Heart right ventricle (tissue), 16 donors: ENCODE measurements at places on chromosomes 16 and 17. TPM values are rescaled to one million over a fixed set of nuclear protein-coding genes. Genes with fewer than 3 reads are reported as not detected.

ASGR1 gene
- total RNA-seq = 1.0 TPM

GRCh38 chr17:5331506-5331905, 49.4 kb downstream of the RABEP1 start:
- DNase-seq = no peak

LPO gene
- total RNA-seq = not detected

KRTAP4-1 gene
- not detected for total RNA-seq

HIC1 gene
- 10.8 TPM for total RNA-seq

TEKT1 gene
- total RNA-seq = not detected

DNA sequence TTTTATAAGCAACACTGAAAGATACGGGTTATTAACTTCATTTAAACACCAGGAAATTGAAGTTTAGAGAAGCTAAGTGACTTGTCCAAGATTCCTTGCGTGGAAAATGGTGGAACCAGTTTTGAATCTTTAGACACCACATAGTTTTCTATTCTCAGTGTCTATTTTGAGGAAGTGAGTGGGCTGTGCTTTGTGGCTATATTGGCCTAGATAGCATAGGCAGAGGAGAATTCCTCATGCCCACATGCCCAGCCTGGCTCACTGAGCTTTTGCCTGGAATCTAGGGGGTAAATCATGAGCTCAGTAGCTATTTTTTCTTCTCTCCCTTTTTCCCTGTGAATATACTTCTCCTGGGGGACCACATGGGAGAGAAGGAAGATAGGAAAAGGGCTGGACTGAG, 431.3 kb downstream of the HS3ST3B1 start:
- no peak for DNase-seq

DNA sequence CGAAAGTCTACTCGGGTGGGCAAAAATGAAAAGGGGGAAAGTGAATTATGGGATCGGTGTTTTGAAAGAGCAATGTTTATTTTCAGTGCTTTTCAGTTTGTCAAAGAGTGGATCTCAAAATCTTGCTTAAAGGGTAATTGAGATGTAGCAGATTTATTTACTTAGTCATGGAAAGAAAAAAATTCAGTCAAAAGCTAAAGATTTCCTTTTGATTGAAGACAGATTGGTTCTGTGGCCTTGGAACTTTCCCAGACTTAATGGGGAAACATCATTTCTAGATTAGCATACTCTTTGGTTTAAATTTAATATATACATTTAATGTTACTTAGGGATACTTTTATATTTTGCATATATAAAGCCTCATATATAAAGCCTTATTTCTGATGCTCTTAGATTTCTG, 20.6 kb downstream of the PRKAR1A start:
- no peak for DNase-seq

- peak; percentile 68 for DNase-seq
Measured at GRCh38 chr16:91484-91883, 13.5 kb downstream of the MPG start.

GRCh38 chr17:17989618-17990017, 17.0 kb downstream of the DRC3 start:
- DNase-seq = no peak

DNA sequence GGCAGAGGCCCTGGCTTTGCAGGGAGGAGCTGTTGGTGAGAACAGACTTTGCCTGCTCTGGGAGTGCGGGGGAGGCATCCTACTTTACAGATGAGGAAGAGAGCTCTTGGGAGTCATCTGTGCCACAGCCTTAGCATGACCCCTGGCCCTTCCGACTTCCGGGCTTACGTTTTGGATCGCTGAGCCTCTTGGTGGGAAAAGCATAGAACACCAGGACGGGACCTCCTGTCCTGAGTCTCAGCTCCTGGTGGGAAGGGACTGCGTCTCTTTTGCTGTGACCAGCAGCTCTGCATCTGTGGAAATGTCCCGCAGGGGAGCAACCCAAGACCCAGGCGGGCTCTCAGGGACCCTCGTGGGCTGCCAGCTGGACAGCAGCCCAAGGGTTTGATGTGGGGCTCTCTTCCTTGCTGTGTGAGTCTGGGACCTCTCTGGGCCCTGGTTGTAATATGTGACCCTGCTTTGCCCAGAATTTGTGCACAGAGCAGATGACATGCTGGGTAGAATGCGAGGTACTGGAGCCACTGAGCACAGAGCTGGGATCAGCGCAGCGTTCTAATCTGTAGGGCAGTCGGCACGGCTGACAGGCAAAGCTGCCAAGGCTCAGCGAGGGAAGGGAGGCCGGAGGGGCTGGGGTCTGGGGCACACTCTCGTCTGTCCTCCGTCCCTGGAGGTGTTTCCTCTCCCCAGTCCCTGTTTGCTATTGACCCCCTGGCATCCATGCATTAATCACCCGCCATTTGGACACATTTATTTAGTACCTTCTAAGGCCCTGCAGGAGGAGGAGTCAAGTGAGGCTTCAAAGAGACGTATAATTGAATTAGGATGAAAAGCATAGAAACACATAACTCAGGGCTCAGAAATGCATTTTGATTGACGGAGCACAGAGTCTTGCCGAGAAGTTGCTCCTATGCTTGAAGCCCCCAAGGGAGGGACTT, 64.0 kb downstream of the NT5M start:
- no peak for DNase-seq

ENPP7 gene
- not detected for total RNA-seq

DNA sequence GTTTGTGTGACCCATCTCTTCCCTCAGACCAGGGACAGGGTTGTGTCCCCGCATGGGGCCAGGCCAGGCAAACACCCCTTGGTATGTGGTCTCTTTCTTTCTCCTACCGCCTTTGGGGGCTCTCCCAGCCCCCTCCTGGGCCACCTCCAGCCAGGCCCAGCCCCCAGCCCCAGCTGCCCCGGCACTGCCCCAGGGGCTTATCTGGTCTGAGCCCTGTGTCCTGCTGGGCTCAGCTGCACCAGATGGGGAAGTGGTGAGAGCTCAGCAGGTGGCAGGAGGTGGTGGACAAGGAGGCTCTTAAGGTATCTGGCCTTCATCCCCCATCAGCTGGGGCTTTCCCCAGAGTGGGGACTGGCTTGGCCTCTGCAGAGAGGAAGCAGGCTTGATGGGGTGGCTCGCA, 8.7 kb downstream of the ADAM11 start:
- no peak for DNase-seq

DNA sequence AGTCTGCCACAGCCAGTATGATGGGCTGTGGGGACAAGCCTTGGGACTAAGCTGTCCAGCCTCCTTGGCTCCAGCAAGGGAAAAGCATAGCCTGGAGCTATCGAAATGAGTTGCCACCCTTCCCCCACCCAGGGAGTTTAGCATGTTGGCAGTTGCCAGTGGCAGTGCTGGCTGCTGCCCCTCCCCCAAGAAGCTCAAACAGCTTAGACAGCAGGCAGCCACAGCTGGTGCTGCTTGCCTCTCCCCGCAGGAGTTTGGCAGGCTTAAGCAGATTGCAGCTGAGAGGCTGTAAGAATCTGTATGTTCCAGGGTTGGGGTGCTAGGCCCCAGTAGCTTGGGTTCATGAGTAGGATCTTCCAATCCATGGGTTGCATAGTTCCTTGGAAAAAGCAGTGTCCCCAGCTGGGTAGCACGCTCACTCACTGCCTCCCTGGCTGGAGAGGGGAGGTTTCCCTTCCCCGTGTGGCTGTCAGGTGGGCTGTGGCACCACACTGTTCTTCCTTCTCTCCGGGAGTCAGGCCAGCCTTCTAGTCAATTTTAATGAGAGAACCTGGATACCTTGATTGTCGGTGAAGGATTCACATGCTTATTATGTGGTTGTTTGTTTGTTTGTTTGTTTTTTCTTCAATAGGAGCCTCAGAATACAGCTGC, 506.1 kb downstream of the CDH11 start:
- DNase-seq = no peak

DNA sequence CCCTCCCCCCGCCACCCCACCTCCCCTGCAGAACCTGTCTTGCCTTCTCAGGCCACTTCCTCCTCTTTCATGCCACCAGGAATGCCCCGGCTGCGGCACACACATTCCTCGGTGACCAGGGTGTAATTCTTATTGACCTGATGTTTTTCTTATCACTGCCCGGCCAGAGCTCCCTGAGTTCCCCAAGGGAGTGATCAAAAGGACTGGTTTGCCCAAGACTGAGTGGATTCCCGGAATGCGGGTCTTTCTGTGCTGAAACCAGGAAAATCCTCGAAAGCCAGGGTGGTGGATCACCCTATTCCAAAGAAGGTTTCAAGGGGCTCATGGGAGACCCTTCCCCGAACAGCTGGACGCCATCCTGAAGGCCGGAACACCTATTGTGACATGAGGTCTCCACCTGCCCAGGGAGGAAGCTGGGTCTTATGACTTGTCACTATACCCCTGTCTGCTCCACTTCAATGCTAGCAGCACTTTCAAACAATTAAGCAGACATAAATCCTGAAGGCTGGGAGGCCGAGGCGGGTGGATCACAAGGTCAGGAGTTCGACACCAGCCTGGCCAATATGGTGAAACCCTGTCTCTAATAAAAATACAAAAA, 53.0 kb upstream of the RPL38 start:
- DNase-seq = no peak

DNA sequence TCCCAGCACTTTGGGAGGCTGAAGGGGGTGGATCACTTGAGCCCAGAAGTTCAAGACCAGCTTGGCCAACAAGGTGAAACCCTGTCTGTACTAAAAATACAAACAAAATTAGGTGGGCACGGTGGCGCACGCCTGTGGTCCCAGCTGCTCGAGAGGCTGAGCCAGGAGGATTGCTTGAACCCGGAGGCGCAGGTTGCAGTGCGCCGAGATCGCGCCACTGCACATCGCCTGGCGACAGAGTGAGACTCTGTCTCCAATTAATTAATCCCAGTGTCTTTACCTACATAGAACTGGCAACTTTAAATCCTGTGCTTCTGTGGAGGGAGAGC, 1.5 kb upstream of the ELOB start:
- no peak for DNase-seq

DNA sequence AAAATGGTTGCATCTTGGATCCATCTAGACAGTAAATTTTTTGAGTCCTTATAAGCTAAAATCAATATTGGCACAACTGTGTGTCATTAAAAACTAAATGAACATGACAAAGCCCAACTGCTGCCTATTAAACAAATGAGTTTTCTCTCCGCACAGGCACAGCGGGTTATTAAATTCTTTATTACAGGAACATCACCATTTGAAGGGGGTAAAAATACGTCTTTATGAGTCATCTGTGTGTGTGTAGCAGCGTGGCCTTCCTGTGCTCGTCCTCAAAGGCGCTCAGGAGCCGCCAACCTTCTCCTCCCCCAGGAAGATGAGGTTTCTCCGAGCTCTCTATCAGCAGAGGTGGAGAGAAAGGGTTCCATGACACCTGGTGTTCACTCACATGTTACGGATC, 62.6 kb upstream of the SDK2 start:
- DNase-seq = no peak
